CD4-positive, CD25-positive, alpha-beta regulatory T cell (primary cell): ENCODE measurements at places on chromosomes 11 and 22. TPM values are rescaled to one million over a fixed set of nuclear protein-coding genes. Genes with fewer than 3 reads are reported as not detected.

DNA sequence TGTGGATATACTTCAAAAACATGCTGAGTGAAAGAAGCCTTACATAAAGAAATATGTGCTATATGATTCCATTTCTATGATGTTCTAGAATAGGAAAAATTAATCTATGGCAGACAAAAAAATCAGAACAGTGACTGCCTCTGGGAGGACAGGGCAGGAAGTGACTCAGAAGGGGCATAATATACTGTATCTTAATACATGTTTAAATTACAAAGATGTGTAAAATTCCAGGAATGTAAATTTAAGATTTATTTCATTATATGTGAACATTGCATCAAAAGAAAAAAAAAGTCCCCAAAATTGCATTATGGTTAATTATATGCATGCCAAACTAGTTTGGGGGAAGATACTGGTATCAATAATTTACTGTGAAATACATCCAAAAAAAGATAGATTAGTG is 32.2 kb downstream of the SBF2 start:
- no peak for DNase-seq

- no peak for DNase-seq
Observed at GRCh38 chr11:134845474-134846327, 433.7 kb upstream of the B3GAT1 start.

DNA sequence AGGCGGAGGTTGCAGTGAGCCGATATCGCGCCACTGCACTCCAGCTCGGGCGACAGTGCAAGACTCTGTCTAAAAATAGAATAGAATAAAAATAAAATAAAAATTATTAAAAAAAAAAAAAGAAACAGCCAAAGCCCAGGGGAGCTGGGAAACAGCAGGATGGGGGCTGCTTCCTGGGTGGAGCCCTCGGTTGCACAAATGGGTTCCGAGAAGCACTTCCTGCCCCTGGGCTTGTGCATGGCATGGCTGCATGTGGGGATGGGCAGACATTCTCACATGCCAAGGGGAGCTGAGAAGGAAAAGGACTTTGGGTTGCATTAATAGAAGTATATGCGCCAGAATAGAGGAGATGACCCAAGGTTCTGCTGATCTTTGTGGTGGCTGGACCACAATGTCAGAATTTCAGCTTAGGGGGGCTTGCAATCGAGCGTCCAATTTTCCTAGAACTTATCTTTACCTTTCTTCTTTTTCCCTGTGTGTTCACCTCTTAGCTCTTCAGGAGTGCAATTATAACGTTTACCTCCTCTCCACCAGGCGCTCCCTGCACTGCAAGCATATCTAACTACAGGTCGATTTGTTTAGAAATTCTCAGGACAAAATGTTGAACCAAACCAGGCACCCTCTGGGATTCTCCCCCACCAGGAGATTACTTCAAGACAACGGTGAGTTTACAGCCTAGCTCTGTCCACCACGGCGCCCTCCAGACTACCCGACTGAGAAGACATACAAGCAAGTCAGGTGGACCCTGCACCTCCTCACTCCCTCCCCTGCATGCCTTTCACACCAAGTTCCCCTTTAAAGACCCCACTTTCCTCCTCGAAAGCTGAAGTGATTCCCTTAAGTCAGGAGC is 53.2 kb downstream of the SHISAL1 start:
- DNase-seq, result no peak

DNA sequence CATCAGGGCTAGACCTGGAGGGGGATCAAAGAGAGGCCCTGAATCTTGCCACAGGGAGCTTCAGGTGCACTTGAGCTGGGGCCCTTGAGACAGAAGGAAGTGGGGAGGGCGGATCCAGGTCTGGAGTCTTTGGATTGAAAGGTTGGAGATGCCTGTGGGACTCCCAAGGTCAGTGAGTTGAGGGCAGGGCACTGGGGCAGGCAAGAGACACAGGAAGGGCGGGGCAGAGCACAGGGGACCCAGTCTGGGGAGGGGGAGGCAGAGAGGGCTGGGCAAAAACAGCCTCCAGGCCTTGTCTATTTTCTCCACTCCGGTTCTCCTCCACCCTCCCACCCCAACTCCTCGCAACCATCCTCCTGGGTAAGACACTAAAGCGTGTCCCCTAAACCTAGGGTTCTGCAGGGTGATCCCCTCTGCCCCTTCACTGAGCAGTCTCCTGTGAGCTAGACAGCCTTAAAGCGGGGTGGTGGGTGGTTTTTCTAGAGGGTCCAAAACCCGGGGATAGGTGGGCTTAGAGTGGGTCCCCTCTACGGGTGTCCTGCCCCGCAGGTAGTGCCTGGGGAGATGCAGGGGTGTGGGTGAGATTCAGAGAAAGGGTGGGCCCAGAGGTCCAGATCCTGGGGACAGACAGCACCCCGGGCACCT is 38.6 kb upstream of the CELSR1 start:
- peak; percentile 27 for DNase-seq

Gene GNG3
- not detected for total RNA-seq

Gene UBXN1
- 204 TPM for total RNA-seq

Gene SOX6
- 0.05 TPM for total RNA-seq

DNA sequence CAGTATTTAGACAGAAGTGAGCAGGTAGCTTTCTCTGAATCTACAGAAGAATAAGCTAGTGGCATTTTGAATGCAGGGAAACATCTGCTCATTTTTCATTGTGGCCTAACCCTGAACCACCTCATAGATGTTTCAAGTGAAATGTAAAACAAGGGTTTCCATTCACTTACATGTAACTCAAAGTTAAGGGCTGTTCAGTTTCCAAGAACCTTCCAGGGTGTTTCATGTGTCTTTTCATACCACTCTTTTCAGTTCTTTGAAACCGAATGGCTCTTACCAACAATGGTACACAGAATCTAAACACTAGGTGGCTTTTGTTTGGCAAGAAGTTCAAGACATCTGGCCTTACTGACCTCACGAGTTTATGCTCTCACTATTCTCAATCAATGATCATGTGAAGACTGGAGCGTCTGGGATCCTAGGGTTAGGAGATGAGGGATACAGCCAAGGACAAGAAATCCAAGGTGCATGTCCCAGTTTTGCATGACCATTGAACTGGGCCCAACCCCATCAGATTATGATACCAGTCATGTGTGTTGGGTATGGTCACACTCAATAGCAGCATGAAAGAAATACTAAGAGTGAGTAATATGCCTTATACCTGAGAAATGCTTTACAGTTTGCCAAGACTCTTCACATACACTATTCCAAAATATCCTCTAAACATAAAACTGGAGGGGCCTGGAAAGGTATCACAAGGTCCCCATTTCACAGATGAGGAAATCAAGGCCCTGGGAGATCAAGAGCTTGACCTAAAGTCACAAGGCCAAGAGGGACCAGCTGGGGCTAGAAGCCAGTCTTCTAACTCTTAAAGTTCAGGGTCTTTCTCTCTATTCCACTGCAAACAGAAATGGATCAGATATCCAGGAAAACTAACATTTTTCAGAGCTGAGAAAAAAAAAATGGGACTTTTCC is 92.7 kb downstream of the ETS1 start:
- DNase-seq, result no peak

- no peak for DNase-seq
Observed at GRCh38 chr11:64276653-64277431, 7.6 kb downstream of the BAD start.

DNA sequence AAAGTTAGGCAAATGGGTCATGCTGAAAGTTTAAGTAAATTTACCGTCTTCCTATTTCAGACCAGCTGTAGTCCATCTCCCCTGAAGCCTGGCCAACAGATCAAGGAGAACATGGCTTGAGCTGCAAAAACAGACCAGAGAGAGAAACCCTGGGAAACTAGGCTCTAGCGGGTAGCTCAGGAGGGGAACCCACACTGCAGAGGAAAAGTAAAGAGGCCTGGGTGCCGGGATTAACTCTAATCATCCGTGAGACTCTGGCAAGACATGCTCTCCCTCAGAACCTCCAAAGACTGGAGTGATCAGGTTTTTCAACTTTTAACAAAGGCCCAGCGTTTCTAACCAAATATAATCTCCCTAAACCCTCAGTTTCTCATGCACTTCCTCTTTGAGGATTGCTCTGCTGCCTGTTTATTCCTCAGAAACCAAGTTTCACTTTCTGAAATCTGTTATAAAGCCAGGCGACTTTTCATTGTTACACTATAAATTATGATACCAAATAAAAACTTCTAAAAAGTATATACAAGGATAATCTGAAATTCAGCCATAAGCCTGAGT is 67.5 kb downstream of the GAB2 start:
- DNase-seq, result no peak

GRCh38 chr11:122313581-122313980 is 197.6 kb upstream of the BLID start:
- DNase-seq, result no peak

Gene CCDC116
- total RNA-seq, result not detected

- DNase-seq, result no peak
Observed at GRCh38 chr11:69134957-69135356, 20.8 kb upstream of the SMIM38 start.

GRCh38 chr22:19820880-19821522 is 33.7 kb downstream of the GNB1L start:
- no peak for DNase-seq

DNA sequence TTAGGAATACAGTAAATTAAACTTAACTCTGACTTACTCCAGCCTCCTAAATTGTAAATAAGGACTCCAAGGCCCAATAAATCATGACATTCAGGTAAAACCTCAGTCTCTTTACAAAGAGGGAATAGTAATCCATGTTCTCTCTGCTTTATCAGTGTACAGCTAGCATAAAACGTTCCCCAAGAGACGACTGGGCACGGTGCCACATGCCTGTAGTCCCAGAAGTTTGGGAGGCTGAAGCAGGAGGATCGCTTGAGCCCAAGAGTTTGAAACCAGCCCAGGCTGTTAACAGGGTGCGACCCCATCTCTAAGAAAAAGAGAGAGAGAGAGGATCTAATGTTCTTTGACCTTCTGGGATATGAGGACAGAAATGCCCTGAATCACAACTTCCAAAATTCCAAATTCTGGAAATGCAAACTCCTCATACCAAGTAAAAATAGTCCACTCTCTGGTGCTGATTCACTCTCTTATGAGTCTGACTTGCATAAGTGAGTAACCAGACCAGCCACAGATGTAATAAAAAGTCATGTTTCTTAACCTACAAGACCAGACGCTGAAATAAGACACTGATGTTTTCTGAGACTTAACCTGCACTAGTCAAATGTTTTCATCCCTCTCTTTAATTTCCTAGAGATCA is 25.5 kb downstream of the NNMT start:
- DNase-seq, result no peak

- peak; percentile 59 for DNase-seq
Observed at GRCh38 chr11:65419772-65420481, 2.7 kb upstream of the NEAT1 start.

Gene MS4A8
- not detected for total RNA-seq

DNA sequence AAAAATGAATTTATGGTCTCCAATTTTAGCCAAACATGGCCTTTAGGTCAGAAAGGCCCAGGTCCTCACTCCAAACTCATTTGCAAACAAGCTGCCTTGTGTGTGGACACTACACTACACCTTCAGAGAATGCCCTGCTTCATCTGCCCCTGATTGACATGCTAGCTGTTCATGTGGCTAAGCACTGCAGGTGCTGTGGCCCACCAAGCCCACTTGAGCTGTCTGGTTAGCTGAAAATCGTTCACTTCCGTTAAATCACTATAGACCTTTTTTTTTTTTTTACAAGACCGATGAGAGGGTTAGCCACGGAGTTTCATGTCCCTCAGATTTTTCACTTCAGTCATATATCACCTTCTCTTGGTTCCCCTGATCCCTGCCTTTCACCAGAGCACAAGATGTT is 39.3 kb downstream of the NF2 start:
- no peak for DNase-seq

GRCh38 chr11:11346303-11346702 is 6.7 kb downstream of the CSNK2A3 start:
- DNase-seq, result no peak

- no peak for DNase-seq
Observed at GRCh38 chr11:115737875-115738274, 233.7 kb upstream of the CADM1 start.

GRCh38 chr22:46583571-46583970 is 36.6 kb upstream of the GRAMD4 start:
- no peak for DNase-seq

- DNase-seq, result peak; percentile 83
Observed at GRCh38 chr22:22928666-22929380, 41.2 kb downstream of the IGLL5 start.

Gene FXYD2
- total RNA-seq, result 4.0 TPM

DNA sequence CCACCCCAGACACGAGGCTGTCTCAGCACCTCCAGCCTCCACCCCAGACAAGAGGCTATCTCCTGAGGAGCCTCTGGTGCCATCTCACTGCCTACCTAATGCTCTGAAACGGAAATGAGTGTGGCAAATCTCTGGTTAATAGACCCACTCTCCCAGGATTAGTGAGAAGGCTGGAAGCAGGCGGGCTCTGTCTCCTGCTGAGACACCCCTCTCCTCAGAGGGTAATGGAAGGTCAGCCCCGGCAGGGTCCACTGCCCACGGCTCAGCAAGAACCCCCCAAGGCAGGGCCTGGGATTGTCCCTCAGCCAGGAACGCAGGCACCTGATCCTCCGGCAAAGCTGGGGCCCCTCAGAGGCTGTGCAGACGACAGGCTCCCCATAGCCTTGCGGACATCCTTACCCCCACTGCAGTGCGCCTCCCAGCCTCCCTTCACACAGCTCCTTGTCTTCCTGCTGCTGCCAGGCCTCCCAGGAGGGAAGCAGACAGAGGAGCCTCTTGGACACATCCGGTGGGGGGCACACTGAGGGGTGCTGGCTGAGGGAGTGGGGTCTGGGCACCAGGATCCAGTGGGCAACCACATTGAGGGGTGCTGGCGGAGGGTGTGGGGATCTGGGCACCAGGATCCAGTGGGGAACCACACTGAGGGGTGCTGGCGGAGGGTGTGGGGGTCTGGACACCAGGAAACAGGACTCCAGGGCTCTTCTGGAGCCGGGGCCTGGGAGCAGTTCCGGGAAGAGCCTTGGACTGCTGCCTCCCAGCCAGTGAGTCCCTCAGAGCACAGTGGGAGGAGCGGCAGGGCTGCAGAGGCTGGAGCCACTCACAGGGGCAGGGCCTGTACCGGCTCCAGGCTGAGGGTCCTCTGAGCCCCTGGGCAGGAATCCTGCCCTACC is 13.1 kb downstream of the CHID1 start:
- no peak for DNase-seq

- no peak for DNase-seq
Observed at GRCh38 chr11:83222499-83222898, 29.0 kb downstream of the ANKRD42 start.

DNA sequence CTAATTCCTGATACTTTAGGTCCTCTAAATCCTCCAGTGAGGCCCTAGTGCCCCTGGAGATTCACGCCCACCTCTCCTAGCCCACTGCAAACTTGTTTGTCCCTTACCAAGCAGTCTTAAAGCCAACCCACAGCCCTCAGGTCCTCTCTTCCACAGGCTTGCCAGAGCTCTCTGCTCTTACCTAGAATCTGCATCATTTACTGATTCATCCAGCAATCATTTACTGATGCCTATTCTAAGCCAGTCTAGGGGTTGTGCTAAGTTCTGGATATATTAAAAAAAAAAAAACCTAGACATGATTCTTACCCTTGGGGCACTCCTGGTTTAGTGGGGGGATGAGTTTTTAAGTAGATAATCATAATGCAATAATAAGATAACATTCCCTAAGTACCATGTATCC is 43.0 kb upstream of the PLET1 start:
- DNase-seq, result no peak

- no peak for DNase-seq
Observed at GRCh38 chr11:62687508-62688396, 1.6 kb downstream of the LRRN4CL start.
